ENCODE measurements at places on chromosomes 5 and 9.

DNA sequence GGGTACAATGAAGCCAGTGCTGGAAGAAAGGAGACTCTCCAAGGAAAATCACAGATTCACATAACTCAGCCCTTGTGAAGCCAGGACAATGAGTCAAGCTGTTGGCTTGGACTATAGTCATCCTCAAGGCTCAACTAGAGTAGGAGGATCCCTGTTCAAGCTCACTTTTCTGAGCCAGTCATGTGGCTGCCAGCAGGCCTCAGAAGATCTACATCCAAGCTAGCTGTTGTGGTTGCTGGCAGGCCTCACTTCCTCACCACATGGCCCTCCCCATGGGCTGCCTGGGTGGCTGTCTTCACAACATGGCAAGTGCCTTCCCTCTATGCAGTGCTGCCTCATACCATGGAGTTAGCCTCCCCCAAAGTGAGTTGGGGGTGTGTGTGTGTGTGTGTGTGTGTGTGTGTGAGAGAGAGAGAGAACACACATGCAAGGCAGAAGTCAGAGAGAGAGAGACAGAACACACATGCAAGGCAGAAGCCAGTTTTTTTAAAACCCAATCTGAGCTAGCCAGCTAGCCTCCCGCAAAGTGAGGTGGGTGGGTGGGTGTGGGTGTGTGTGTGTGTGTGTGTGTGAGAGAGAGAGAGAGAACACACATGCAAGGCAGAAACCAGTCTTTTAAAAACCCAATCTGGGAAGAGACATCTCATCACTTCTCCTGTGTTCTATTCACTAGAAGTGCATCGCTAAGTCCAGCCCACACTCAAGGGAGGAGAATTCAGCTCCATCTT lies 17.1 kb downstream of the SCAI start:
- no peak for DNase-seq

GRCh38 chr5:113166852-113167366 lies 190.3 kb downstream of the DCP2 start:
- DNase-seq: no peak

DNA sequence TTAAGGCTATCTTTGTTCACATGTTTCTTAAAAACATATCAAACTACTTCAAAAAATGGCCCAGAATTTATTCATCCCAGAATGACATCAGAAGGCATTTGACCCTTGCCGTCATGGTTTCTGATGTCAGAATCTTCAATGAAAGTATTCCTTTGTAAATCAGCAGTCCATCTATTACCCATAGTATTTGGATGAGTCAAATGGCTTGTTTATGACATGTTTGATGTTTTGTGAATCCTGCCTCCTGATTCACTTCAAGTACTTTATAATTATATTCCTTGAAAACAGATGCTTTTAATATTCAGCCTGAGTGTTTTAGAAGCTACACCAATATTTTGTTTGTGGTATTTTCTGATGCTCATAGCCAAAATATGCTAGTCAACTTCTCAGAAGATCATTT lies 200.8 kb upstream of the MEF2C start:
- DNase-seq: no peak

DNA sequence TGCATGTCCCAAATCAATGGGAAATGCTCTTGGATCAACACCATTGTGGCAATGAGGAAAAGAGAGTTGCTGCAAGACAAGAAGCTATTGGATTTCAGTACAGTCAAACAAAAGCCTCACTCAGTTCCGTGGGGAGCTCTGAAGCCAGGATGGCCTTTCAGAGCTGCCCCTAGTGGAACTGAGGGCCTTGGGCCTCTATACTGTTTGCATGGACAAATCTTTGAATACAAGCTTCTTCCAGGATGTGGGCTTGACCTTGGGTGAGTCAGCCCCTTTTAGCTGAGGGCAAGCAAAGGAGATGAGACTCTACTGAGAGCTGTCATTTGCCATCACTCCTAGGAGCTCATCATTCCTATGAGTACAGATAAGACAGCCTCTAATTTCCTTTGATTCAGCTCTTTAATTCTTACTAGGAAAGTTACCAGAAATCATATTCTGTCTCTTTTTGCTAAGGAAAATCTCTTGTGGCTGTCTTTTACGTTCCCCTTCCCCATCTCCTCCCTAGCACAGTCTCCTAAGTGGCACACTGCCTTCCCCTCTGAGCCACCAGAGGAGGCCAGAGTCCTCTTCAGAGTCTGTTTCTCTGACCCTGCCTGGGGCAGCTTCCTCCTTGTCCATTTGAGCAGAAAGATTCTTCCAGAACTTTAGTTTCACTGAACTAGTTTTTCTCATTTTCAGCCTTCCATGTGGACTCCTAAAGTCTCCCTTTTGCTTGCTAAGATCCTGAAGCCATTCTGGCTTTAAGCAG lies 168.8 kb upstream of the POC5 start:
- no peak for DNase-seq

GRCh38 chr9:30845136-30845535 lies 1539.3 kb upstream of the ACO1 start:
- DNase-seq: no peak

DNA sequence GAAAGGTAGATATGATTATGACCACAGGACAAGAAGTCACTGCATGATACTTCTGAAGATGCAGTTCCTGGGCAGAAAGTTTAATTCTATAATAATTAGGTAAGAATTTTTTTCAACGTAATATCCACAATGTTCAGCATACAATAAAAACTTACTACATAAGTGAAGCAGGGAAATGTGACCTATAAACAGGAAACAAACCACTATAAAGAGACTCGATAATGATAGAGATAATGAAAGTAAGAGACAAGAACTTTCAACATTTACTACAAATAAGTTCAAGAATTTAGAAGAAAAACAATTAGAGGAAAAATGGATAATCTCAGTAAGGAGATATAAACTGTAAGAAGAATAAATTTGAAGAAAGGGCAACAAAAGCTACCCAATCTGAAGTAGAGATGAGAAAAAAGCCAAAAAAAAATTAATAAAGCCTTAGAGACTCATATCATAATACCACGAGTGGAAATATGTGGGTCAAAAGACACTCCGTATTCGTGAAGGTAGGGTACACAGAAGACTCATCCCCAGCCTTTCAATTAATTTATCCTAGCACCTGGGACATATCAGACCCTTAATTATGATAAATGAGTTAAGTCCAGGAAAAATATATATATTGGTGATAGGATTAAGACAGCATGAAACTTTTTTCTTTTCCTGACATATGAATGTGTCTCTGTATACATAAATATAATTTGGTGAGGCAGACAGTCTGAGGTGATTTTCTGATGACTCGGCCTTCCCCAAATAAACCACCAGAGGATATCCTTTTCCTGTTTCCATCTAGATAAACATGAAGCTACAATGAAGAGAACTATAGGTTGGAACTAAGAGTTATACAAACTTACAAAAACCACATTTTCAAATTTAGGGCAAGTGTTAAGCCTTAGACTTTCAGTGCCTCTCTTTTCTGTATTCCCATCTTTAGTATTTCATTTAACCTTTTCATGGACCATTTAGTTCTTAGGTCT lies 120.4 kb downstream of the RAPGEF6 start:
- DNase-seq: no peak

DNA sequence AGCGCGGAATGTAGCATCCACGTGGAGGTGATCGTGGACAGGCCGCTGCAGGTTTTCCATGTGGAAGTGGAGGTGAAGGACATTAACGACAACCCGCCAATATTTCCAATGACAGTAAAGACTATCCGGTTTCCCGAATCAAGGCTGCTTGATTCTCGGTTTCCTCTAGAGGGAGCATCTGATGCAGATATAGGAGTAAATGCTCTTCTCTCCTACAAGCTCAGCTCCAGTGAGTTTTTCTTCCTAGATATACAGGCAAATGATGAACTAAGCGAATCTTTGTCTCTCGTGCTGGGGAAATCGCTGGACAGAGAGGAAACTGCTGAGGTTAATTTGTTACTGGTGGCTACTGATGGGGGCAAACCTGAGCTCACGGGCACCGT lies 598 bp downstream of the PCDHA2 start:
- no peak for DNase-seq

- DNase-seq: no peak
Observed at GRCh38 chr5:128881502-128882018, 83.7 kb upstream of the SLC27A6 start.
